ENCODE measurements at places on chromosomes 1 and 21. TPM values are rescaled to one million over a fixed set of nuclear protein-coding genes. Genes with fewer than 3 reads are reported as not detected.

IFI44L gene
- total RNA-seq = 2.6 TPM

RNU1-2 gene
- total RNA-seq = 255 TPM

DNA sequence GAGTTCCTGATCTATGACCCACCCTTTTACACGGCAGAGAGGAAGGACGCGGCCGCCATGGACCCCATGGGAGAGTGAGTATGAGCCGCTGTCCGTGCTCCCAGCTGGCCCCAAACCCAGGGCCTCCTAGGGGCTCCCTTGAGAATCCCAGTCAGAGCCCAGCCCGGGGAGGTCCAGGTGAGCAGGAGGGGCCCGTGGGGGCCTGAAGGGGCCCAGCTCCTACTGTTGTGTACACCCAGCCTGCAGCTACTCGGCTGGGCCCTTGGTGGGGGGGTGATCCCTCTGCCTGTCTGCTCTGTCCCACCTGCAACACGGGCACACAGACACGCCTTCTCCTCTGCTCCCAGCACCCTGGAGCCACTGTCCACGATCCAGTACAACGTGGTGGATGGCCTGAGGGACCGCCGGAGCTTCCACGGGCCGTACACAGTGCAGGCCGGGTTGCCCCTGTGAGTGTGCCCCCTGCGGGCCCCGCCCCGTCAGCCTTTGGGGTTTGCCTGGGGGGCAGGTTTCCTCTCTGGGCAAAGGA is 28.6 kb upstream of the LRRC3 start:
- DNase-seq = no peak

- DNase-seq = no peak
Observed at GRCh38 chr1:42952303-42953001, 6.2 kb downstream of the SLC2A1 start.

DNA sequence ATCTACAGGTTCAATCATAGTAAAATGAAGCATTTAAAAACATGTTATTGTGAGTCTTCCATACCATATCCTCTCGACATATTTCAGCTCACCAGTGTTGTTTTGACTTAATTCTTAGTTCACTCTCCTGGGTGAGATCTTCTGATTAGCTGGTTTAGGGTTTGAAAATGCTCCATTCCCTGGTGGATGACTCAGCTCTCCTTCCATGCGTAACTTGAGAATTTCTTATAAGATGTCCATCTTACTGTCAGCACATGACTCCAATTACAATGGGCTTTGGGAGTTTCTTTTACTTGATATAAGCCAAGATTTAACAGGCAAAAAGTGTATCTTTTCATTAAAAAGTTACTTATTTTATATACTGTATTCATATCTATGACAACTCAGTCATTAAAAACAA is 476.5 kb downstream of the BRINP3 start:
- peak; percentile 58 for DNase-seq

- no peak for DNase-seq
Observed at GRCh38 chr1:229199261-229200243, 71.4 kb upstream of the RAB4A start.

All from A172 (cell line).